Fibroblast of skin of right biceps (primary cell): ENCODE measurements at places on chromosomes 2 and 18.

DNA sequence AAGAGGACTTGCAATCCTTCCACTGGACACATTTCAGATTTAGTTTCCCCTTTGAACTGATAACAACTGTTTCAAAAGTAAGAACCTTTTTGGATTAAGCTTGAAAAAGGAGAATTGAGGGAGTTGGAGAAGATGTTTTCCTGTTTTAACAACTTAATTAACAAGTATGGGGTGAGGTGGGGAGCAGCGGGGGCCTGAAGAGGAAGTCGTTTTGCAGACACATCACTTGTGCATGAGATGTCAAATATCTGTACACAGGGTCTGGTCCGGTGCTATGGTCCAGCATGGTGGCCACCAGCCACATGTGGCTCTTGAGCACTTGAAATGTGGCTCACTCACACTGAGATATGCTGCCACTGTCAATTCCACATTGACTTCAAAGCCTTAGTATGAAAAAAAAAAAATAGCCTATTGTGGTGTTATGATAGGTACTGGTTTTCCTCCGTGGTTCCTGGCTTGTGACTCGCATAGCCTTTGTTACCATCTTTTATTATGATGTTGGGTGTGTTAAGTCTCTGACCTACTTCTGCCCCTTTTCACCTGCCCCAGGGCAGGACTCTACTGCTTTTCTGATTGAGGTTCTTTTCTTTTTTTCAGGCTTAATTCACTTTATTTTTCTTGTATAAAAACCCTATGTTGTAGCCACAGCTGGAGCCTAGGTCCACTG lies 205.5 kb downstream of the BCL2 start:
- no peak for DNase-seq

- no peak for DNase-seq
These were observed 75.6 kb downstream of the NCKAP1 start for GRCh38 chr2:182962641-182963040.

DNA sequence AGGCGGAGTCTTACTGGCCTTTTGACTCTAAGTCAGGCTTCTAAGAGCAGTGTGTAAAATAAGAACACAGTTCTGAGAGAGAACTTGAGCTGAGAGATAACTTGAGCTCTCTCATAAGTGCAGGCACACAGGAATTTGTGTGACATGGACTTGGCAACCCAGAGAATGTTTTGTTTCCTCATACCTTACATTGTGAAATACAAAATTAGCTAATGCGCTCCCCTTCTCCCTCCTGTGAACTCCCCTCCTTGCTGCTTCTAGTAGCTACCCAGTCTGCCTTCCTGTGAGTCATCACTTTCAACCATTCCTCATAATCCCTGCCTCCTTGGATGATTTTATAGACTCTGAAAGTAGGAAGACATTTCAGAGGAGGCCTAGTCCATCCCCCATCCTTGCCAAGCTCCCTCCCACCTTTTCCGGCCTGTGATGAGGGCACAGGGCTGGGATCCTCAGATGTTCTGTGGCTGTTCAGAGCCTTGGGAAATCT lies 22.6 kb downstream of the FER1L5 start:
- DNase-seq, result peak; percentile 98

DNA sequence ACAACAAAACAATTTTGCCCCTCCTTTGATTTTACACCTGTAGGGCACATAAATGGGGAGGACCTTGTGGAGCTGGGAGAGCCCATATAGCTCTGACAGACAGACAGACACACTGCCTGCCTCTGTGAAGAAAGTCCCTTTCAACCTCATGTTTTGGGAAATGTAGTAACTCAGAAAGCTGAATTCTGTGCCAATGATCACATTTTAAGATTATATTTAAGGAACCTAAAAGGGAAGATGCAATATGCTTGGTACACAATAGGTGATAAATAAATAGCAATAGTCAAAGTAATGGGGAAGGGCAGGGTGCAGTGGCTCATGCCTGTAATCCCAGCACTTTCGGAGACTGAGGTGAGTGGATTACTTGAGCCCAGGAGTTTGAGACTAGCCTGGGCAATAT lies 446.4 kb upstream of the ID2 start:
- no peak for DNase-seq

DNA sequence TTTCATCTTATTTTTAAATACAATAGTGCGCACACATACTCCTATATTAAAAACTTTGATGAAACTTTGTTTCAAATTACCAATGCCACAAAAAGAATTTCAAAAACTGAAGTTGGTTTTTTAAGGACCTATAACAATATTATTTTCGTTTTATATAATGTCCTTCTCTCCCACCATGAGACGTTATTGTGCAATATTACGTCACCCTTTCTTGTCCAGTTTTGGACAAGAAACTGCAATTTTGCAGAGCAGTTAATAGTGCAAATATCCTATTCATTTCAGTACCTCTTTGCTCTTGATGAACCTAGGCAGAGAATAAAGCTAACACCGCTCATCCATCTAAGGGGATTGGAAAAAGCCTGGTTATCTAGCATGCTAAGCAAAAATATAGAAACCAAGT lies 9.7 kb upstream of the ZNF516 start:
- no peak for DNase-seq

GRCh38 chr2:121210691-121211090 lies 74.3 kb downstream of the TFCP2L1 start:
- no peak for DNase-seq

DNA sequence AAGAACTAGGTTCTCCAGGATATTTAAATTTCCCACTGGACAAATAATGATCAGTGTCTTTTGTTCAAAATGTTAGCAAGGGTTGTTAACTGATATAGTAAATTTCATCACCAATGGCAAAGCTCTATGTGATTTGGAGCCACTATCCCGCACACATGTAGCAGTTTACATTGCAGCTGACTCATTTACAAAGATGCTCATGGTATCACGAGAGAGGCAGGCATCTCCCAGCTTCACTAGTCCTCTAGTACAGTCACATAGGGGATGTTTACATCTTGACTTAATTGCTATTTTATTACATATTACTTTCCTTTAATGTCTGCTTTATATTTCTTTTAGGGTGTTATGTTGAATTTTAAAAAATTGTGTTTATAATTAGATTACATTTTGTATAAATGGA lies 30.7 kb downstream of the KCNE4 start:
- DNase-seq, result peak; percentile 58

- DNase-seq, result no peak
These were observed 60.9 kb upstream of the ACAA2 start for GRCh38 chr18:49874238-49874637.

DNA sequence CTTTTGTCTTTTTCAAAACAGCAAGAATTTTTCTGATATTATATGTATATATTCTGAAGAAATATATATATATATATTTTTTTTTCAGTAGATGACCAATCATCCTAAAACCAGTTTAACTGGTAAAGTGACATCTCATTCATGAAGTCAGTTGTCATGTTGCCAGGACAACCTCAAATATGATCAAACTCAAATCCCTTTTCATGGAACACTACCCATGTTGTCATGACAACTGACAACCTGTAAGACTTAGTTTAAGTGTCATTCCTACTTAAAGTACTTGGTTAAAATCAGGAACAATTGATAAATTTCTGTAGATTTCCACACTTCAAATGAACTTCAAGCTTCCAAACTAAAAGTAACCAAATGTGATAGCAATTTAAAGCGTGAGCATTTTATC lies 101.8 kb upstream of the ERBB4 start:
- DNase-seq, result no peak

DNA sequence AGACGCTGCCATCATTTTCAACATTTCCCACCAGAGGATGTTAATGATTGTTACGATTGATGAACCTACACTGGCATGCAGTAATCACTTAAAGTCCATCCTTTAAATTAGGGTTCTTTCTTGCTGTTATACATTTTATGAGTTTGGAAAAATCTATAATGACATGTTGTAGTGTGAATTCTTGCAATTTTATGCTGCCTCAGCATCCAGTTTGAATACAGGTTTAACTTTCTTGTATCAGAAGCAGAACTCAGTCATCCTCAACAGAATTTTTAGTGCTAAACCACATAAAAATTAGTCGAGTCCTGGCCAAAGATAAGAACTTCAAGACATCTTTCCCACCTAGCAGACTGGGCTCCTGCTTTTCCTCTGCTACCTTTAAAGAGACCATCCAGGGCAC lies 303.3 kb downstream of the NUP35 start:
- no peak for DNase-seq

GRCh38 chr2:55885944-55886281 lies 37.7 kb downstream of the EFEMP1 start:
- DNase-seq, result no peak

DNA sequence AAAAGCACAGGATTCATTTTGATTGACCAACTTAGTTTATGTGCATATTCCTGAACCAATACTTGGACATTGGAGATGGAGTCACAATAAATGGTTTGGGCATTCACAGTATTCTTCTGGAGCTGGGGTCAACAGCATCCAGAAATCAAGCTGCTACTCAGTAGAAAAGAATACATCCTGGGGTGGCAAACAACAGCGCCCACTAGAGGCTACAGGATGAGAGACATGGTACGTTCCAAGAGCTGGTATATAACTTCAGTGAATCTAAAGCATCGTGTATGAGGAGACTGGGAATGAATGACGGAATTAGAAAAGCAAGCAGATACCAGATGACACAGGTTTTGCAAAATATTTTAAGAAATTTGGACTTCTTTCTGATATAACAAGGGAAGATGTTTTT lies 142.9 kb upstream of the FIGN start:
- DNase-seq, result peak; percentile 17
